ENCODE measurements at places on chromosomes 1 and 21. TPM values are rescaled to one million over a fixed set of nuclear protein-coding genes. Genes with fewer than 3 reads are reported as not detected.

- peak within 1 kb of the TSS; percentile 77 for H3K27ac ChIP-seq
- peaks cover 6% of the 10 kb centered on the region for H3K4me1 ChIP-seq
- H3K4me3 ChIP-seq, result peak within 1 kb of the TSS; percentile 94
- no peaks in the 10 kb centered on the region for H3K27me3 ChIP-seq
These were observed at the start of gene CCSAP for GRCh38 chr1:229342656-229343569. Gene CCSAP (minus strand): TSS chr1:229343047. CDS start chr1:229342465, 582 bp downstream.

DNA sequence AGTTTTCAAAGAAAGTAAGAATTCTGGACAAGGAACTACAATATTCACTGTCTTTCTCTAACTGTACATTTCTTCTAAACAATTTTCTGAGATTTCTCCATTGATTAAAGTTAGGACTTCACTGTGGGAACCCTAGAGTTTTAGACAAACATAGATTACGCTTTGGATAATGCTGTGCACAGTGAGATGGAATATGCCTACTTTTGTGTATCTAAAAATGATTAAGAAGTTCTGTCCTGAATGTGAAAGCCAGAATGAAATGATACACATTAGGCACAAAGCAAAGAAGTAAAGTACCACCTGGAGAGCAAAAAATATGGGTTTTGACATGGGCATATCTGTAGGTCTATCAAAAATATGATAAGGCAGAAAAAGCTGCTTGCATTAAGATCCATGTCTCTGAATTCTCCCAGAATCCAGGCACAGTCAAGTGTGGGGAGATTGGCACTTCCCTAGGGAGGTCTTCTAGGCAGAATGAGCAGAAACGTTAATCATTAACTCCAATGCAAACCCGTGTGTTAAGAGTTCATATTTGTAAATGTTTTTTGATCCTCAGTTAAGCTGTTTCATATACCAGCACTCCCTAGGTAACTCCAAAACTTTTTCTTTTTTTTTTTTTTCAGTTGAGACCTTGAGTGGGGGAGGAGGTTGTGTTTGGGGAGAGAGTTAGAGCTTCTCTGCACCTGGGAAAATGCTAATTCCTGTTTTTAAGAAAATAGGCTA lies 467.1 kb downstream of the LMO4 start:
- no peak for DNase-seq
- H3K27ac ChIP-seq, result no peak overlapping the region
- no peaks in the 10 kb centered on the region for H3K27me3 ChIP-seq
- peaks cover 5% of the 10 kb centered on the region for H3K4me1 ChIP-seq
- H3K4me3 ChIP-seq, result no peak overlapping the region

DNA sequence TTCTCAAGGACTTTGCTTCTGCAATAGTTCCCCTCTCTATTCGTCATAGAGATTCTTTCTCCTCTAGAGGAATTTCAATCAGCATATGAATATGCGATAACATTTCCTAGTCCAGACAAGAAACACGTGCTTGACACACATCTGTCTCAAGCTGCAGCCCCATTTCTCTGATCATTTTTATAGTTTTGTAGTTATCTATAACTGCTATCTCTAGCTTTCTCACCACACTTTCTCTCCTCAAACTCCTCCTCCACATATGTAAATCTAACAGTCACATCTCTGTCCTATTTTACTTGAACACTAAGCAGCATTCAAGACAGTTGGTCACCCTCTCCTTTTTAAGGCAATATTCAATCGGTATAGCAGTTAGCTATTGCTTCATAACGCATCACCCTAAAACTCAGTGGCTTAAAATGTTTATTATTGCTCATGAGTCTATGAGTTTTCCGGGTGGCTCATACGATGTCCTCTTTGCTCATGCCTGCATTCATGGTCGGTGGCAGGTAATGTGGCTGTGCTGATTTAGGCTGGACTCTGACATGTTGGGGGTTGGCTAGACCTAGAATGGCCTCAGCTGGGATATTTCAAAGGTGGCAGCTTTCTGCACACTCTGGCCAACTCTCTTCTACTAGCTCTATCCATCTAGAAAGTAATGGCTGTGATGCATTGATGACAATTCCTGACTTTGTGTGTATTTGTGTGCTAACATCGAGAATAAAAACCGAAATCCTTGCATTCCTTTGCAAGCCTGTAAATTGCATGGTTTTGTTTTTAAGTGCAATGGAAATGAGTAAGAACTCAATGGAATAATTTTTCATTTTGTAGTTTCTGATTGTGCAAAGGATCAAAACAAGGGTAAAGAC lies 20.6 kb downstream of the ATP6V1G3 start:
- H3K27me3 ChIP-seq, result no peaks in the 10 kb centered on the region
- H3K4me3 ChIP-seq, result no peak overlapping the region
- H3K4me1 ChIP-seq, result no peaks in the 10 kb centered on the region
- H3K27ac ChIP-seq, result no peak overlapping the region
- no peak for DNase-seq
- H3K36me3 ChIP-seq, result no peaks in the 10 kb centered on the region

DNA sequence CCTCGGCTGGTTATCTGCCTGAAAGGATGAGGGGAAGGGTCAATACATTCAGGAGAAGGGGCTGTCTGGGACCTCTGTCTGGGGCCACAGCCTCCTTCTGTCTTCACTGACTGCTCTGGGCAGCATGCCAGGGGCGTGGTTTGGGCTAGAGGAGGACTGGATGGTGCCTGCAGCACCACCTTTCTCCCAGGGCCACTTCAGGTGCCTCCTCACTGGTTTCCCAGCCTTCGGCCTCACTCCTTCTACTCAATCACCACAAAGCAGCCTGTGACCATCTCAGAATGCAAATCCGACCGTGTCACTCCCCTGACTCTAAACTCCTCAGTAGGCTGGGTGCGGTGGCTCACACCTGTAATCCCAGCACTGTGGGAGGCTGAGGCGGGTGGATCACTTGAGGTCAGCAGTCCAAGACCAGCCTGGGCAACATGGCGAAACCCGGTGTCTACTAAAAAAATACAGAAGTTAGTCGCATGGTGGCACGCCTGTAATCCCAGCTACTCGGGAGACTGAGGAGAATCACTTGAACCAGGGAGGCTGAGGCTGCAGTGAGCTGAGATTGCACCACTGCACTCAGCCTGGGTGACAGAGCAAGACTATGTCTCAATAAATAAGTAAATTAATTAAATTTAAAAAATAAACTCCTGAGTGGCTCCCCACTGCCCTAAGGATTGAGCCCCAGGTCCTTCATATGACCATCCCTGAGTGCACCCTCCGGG lies 50.1 kb upstream of the ECE1 start:
- no peaks in the 10 kb centered on the region for H3K27me3 ChIP-seq
- DNase-seq, result no peak
- no peak overlapping the region for H3K27ac ChIP-seq
- no peak overlapping the region for H3K4me3 ChIP-seq
- peaks cover 28% of the 10 kb centered on the region for H3K4me1 ChIP-seq

GRCh38 chr1:203044546-203045250 lies 18.4 kb downstream of the PPFIA4 start:
- no peak overlapping the region for H3K27ac ChIP-seq
- DNase-seq, result no peak
- peaks cover 52% of the 10 kb centered on the region for H3K4me1 ChIP-seq
- H3K36me3 ChIP-seq, result peaks cover 3% of the 10 kb centered on the region
- no peak overlapping the region for H3K4me3 ChIP-seq

The SLC22A15 gene
- not detected for total RNA-seq

The AK2 gene
- total RNA-seq, result 283 TPM

The MSH4 gene
- total RNA-seq, result 0.05 TPM

All from SJCRH30 (cell line).